ENCODE measurements at places on chromosomes 2 and 18.
A peak's percentile ranks its signal among the peaks of the same experiment; 100 is the strongest.

GRCh38 chr2:180734382-180734781 lies 246.0 kb upstream of the UBE2E3 start:
- no peak for DNase-seq

- no peak for DNase-seq
Measured at GRCh38 chr2:141063406-141063805, 1067.4 kb downstream of the LRP1B start.

GRCh38 chr2:85133751-85134254 lies 611 bp downstream of the TCF7L1 start:
- no peak for DNase-seq

GRCh38 chr2:63399156-63399555 lies 189.1 kb downstream of the WDPCP start:
- no peak for DNase-seq

GRCh38 chr2:62197011-62197924 lies 1.4 kb downstream of the B3GNT2 start:
- DNase-seq: peak; percentile 31

DNA sequence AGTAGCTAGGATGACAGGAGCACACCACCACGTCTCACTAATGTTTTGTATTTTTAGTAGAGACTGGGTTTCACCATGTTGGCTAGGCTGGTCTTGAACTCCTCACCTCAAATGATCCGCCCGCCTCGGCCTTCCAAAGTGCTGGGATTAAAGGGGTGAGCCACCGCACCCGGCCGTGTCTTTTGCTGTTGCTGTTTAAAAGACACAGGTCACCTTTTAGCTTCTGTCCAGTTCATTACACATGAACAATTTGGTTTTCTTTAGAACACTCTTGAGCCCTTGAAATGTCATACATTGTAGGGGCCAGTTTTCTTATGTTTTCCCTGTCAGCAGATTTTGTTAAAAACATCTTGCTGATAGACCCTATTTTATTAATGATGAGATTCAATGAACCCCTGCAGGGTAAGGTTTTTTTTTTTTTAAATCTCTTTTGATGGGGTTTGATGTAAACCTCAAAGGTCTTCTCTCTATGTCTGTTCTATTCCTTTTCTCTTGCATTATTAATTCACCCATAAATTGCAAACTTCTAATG lies 61.0 kb upstream of the AGPS start:
- no peak for DNase-seq

DNA sequence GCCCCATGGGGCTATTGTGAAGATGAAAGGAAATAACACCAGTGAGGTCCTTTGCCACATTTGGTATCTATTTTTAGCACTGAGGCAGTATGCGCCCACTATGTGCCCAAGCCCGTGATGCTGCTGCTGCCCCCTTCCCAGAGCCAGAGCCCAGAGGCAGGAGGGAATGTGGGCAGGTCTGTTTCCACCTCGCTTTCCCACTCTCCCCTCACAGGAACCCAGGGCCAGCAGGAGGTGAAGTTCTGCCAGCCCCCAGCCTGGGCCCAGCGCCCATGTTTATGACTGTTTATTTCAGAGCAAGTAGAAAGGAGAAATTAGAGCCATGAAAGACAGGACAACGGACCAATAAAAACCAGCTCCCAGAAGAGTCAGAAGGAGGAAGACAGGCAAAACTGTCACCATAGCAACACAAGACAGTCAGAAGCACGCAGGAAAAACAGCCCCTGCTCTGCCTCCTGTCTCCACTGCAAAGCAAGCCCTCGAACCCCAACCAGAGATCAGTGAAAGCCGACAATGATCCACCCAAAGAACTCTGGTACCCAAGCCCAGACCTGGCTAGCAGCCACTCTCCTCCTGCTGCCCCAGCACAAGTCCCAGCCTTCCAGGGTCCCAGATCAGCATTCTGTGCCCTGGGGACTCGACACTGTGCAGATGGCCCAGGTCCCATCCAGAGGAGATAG lies 1.4 kb downstream of the CYRIA start:
- DNase-seq: no peak

- no peak for DNase-seq
Measured at GRCh38 chr18:10590412-10590811, 64.6 kb downstream of the NAPG start.

- DNase-seq: no peak
Measured at GRCh38 chr2:99883358-99883757, 259.0 kb downstream of the AFF3 start.

All from effector CD4-positive, alpha-beta T cell (primary cell).